ENCODE measurements at places on chromosomes 16 and 17. TPM values are rescaled to one million over a fixed set of nuclear protein-coding genes. Genes with fewer than 3 reads are reported as not detected.

Gene KRT33B
- total RNA-seq, result not detected

DNA sequence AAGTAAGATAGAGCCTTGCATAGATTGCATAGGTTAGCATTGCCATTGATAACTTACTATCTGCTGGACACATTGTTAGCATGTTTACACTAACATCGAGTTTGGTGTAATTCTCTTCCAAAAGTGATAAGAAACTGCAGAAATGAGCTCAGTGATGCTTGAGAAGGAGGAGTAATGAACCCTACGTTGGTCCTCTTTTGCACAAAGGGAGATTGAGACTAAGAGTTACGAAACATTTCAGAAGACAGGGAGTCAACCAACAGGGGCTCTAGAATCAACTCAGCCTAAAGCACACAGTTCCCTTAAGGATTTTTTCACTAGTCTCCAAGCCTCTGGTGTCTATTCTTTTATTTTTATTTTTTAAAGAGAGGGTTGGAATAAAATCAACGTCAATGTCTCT, 6.8 kb downstream of the CCL7 start:
- no peak for DNase-seq

DNA sequence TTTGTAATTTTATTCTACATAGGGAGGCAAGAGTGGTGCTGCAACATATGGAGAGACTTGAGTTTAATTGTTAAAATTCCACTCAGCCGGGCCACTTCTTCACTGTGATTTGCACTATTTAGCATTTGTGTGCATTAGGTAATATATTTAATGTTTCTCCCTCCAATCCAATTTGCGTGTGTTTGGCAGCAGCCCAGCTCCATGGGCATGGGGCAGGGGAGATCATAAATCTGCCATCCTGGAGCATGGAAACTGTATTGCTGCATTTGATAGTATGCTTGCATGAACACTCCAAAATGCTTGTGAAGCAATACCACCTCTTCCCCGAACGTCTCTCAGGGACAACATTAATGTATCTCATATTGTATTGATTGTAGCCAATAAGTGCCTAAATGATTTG, 339.1 kb upstream of the RBFOX1 start:
- no peak for DNase-seq

DNA sequence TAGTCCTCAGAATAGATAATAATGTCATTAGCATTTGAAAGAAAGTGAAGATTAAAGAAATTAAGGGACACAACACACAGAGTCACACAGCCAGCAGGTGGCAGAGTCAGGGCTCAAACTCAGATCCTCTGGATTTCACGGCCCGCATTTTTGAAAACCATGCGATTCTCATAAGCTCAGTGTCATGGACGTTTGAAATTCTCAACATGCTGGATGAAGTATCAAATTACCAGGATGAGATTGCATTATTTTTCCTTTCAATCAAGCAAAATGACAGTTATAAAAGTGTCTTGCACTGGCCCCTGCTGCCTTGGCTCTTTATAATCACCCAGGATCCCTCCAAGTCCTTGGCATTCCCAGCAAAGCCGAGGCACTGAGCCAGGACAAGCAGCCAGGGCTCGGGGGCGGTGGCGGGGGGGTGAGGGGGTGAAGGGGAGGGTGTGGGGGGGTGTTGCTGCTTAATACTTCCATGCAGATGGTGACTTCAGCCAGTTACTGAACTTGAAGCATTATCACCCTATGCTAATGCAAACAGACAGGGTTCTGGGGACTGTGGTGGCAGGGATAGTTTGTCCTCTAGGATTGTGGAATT, 6.6 kb upstream of the BMERB1 start:
- peak; percentile 59 for DNase-seq

GRCh38 chr17:7246779-7247178, 4.5 kb upstream of the GABARAP start:
- no peak for DNase-seq

Gene ALDH3A1
- 2.4 TPM for total RNA-seq

DNA sequence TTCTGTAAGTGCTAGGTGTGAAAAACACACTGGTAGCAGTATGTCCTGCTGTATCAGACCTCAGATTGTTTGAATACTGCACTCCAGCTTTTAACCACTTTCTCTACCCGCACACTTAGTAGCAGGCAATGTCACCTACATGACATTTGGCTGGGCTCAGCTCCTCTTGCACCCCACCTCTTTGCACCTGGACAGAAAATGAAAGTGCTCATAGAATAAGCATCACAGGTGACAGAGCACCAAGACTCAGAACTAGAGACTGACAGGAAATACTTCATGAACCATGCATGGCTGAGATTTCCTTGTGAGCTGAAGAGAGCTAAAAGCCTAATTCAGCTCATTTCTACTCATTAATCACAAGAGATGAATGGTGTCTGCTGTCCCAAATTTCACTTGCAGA, 1014.2 kb upstream of the CDH8 start:
- no peak for DNase-seq

DNA sequence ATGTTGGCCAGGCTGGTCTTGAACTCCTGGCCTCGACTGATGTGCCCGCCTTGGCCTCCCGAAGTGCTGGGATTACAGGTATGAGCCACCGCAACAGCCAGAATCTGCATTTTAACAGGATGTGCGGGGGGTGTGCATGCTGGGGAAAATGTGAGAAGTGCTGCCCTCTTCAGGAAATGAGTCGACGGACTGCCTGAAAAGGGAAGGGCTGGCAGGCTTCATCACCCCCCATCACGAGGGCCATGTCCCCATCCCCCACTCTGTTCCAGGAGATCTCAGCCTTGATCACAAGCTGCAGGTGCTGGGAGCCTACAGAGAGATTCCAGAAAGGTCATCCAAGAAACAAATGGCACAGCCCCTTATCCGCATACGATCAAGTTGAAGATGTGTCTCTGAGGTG, 195.3 kb upstream of the RPL38 start:
- DNase-seq, result peak; percentile 35

Gene CLEC10A
- total RNA-seq, result 4.2 TPM

Gene CCT6B
- total RNA-seq, result 1.0 TPM

Data from upper lobe of left lung (tissue), 6 donors.